ENCODE measurements at places on chromosomes 7 and 10.

DNA sequence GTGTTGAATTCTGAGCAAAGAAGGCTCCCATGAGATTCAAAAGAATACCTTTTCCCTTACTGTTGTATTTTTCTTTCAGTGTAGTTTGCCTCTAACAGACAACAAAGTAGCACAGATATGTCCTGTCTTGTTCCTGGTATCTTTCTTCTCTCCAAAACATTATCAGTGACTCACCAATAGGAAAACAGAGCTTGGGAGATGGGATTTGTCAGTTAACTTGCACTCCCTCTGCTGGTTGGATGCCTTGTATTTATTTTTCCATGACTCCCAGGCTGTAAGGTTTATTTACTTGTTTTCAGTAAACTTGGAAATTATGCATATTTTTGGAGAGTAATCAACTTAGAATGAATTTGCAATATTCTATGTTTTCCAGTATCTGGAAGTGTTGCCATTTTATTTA, 129.7 kb downstream of the SAMD9 start:
- no peak for DNase-seq

DNA sequence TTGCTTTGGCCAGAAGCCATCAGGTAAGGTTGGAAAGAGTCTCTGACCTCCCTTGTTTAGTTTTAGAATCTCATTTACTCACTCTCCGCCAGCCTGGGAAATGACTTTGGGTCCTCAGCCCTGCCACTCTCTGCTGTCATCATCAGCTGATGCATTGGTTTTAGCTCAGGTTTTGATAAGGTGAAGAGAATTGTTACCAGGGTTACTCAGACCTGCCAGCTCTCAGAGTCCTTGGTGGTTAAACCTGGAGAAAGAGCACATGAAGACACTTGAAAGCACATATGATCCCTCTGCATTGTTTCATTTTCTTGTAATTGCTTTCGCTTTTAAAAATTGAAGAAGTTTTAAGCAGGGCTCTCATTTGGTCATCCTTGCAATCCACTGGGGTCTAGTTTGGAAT, 4.0 kb upstream of the CROT start:
- DNase-seq = no peak

DNA sequence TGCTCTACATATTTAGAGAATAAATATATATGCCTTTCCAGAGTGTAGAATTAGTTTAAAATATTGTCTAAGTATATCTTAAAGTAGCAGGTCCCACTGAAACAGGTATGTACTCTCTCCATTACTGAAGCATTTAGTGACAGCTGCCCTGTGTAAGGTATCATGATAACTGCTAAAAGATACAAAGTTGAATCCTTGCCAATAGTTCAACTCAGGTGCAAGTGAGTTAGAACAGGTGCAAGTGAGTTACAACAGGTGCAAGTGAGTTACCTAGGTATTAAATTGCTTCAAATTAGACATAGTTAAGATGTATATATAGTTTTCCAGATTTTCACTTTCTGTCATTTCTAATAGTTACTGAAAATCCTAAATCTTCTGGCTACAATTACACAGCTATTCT, 119.1 kb downstream of the CNOT4 start:
- DNase-seq = no peak

- no peak for DNase-seq
These were observed 295.2 kb downstream of the GATA3 start for GRCh38 chr10:8349610-8350249.

GRCh38 chr7:127107601-127108007, 145.1 kb downstream of the GRM8 start:
- DNase-seq = peak; percentile 13

DNA sequence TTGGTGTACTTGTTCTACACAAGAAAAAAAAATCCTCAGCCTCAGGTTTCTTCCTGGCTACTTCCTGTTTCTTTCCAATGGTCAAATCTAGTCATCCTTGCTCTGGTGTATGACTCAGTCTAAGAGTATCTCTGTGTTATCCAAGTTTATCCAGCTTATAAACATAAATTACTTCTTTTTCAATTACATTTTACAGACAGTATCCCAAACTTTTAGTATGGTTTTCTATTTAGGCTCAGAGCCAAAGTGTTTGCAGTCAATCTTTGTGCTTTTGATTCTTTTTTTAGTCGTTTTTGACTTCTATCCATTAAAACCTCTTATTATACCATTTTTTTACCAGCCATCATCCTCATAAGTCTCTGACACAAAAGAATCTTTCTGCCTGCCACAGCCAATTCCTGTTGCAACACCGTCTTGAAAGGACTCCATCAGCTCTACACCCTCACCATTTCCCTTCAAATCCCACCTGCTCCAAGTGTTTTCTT, 294.6 kb downstream of the PTEN start:
- no peak for DNase-seq

DNA sequence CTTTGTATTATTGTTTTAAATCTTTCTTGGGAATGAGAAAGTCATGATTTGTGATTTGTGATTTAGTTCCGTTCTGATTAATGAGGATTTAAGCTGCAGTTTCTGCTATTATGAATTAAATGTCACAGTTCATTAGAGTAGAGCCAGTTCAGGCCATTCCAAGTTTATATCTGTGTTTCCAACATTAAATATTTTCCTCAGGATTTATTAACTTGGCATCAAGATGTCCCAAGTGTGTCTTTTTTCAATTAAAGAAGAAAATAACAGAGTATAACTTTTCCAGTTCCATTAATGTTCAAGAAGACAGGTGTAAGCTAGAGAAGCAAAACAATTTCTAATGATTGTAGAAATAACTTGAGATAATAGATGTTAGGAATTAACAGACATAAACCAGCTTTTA, 1183.2 kb upstream of the CELF2 start:
- DNase-seq = no peak

DNA sequence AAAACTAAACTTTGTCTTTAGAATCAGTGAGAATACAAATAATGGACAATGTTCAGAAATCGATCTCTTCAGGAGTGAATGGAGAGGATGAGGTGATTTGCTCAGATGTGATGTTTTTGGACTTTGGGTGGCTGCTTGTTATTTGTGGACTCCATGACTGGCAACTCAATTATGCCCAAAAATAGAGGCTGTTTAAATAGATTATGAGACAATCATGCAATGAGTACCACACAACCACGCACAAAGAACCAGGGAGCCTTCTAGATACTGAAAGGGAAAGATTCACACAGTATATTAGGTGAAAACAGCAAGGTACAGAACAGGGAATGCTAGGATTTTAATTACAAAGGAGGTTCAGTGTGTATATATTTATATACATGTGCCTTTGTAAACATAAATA, 141.3 kb upstream of the ANK3 start:
- no peak for DNase-seq

- DNase-seq = no peak
These were observed 6.1 kb upstream of the RELN start for GRCh38 chr7:103995554-103995953.

- no peak for DNase-seq
These were observed 480.1 kb downstream of the INHBA start for GRCh38 chr7:41222746-41223145.

GRCh38 chr7:82567841-82568240, 124.3 kb upstream of the CACNA2D1 start:
- no peak for DNase-seq
